ENCODE measurements at places on chromosomes 4 and X.
A peak's percentile ranks its signal among the peaks of the same experiment; 100 is the strongest.

DNA sequence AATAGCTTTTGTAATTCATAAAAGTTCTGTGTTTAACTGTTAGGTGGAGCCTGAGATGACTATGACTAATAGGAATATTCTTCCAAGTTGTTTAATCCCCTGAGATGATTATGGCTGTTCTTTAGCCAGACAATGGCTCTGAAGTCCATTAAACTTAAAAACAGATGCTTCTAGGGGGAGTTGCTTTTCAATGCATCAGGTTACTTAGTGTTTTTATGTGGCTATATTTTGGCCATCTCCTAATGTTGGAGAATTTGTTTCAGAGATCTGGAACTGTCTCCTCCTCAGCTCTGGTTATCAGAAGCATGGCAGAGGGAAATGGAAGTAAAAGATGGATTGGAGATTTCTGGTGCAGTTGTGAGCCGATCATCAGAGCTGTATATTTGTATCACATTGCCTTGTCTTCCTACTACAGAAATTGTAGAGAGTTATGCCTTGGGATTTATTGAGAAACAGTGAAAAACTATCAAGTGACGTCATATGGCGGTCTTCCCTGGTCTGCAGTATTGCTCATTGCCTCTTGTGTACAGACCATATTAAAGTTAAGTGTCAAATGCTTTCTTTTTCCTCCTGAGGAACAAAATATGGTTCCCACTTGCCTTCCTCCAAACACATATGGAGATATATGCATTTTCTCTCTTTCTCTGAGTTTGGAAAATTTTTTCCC is 29.8 kb downstream of the SGMS2 start:
- no peak for DNase-seq

DNA sequence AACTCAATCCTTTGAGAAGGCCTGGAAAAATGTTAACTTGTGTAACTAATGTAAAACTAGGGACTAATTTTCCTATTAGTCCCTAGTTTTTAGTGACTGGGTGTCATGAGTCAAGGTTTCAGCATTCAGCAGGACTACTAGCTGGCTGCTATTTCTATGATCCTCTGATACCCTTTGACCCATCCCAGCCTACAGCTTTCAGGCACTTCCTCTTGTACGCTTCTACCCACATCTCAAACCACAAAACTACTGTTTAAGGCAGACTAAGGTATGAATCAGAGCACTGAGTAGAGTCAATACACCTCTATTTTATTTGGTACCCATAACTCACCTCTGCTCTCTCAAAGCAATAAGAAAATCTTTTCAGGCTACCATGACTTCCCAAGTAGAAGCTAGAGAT is 809.6 kb downstream of the PDHA2 start:
- no peak for DNase-seq

DNA sequence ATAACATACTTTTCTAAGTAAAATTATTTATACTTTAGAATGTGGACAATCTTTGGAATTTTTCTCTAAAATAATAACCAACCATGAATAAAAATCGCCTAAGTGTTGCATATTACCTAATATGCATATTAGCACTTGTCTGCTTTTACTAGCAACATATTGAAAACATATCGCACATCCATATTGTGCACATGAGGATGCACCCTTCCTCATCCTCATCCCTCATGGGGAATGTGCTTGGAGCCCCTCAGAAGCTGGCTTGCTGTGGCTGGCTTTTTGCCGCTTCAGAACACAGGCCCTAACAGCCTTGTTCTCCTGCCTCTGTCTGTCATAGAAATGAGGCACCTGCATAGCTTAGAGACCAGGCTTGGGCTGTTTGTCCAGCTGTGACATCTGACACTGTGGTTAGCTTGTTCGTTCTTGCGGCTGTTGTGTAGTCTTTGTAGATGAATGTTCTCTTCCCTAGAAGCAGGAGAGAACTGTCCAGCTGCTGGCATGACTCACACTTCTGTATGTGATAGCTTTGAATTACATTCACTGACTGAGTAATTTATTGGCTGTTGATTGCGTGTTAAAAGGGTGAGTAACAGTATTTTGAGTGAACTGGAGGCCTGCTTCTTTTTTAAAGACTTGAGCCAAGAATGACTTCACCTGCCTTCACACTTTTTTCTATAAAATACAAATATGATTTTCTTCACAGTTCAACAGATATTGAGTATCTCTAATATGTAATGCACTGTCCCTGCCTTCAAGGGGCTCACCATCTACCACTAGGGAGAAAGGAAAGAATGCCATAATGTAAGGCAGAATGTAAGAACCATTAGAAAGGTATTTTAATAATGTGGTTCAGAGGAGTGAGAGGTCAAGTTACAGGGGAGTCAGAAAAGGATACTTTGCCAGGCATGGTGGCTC is 81.9 kb downstream of the HMGB2 start:
- DNase-seq = peak; percentile 75

GRCh38 chr4:55546506-55546755 is 278 bp downstream of the CLOCK start:
- no peak for DNase-seq

GRCh38 chr4:154082760-154083535 is 294.1 kb upstream of the SFRP2 start:
- no peak for DNase-seq

- DNase-seq = no peak
Observed at GRCh38 chrX:17987783-17988182, 126.7 kb upstream of the RAI2 start.

DNA sequence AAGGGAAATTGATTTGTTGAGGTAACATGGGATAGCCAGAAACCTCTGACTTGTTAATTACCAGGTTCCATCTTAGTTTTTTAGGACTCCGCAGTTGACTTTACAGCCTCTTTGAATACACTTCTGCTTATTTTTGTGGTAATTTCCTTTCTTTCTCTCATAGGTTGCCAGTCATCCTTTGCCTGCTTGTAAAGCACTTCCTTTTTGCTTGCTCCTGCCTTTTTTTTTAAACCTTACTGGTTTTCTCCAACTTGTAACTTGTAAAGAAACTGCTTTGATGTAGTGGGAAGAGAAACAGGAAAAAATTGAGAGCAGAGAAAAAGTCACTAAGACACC is 2.6 kb downstream of the PGK1 start:
- DNase-seq = no peak

DNA sequence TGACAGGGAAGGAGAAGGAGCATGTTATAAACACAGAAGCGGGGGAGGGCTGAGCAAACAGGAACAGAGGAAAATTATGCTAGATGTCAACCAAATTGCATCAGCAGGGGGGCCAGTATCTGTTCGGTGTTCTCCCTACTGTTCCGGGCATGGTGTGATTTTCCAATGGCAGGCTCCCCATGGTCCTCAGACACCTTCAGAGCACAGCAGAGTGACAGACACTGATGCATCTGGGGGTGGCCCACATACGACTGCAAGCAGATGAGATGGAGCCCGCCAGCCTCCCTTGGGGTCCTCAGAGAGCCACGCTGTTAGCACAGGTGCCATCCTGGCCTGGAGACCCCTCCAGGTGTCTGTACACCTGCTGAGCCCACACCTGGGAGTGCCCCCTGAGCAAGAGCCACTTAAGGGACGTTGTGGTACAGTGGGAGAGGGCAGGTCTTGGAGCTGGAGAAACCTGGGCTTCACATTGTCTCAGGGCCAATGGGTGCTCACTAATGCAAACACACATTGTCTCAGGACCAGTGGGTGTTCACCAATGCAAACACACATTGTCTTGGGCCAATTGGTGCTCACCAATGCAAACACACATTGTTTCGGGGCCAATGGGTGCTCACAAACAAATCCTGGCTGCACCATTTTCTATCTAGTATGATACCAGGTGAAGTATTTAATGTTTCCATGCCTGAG is 95.4 kb downstream of the SLC2A9 start:
- DNase-seq = no peak

DNA sequence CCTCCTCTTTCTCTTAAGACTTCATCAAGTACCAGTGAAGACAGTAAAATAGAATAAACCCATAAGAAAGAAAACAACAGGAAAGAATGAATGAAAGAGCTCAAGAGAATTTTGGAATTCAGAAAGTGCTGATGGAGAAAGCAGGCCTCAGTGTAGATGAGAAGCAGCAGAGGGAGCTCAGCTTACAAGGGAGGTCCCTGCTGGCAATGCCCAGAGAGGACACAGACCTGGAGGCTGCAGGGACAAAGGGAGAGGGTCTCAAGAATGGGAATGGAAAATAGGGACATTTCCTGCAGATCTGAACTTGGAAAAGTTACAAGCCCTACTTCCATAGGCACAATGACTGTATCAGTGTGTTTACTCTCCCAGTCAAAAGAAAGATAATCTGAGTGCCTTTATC is 64.5 kb upstream of the MAGEA10 start:
- DNase-seq = no peak

- DNase-seq = no peak
Observed at GRCh38 chrX:30301208-30301607, 8.0 kb downstream of the NR0B1 start.

DNA sequence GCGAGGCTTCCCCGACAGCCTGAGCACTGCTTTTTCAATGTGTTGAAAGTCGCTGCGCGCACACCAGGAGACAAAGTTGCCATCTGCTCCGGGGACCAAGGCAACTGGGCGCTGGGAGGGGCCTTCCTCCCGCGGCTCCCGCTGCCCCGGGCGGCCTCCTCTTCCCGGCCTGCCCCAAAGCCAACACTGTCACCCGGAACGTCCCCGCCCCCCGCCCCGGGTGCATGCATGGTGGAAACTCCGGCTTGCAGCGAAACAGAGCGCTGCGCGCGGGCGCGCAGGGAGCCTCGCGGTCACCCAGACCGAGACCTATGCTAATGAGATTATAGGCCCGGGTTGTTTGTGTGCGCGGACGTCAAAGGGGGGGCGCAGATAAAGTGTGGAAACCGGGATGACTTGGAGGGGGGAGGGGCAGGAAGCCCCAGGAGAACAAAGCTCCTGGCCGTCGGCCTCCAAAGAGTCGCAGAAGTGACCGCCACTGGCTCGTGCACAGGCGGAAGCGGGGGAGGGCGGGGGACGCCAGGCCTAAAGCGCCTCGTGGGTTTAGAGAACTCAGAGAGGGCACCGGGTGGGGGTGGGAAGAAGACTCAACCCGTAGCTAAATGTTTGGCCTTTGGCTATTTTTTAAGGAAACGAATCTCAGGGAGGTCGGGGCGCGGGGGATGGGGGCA is 88.8 kb downstream of the BCOR start:
- DNase-seq = peak; percentile 22

DNA sequence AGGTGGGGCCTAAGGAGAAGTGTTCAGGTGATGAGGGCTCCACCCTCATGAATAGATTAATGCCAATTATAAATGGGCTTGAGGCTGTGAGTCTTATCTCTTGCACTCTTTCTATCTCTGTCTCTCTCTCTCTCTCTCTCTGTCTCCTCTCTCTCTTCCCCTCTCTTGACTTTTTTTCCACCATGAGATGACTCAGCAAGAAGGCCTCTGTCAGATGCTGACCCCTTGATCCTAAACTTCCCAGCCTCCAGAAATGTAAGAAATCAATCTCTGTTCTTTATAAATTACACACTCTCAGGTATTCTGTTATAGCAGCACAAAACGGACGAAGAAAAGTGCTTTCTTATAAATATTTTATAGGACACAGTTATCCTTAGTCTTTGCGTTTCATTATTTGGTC is 184.9 kb upstream of the PCDH7 start:
- no peak for DNase-seq

DNA sequence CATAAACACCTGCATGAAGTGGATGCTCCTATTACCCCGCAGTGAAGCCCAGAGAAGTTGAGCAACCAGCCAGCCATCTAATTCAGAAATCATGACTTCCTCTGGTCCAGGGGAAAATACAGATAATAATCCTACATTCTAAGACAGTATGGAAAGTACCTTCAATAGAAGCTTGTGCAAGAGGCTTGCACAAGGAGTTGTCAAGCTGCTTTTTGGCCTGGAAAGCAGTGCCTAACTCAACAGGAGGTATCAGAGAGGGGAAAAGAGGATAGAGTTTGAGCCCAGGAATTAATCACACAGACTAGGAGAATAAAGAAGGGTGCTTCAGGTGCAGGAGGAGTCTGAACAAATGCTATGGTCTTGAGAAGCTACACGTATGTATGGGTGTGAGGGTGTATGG is 26.7 kb downstream of the TMEM192 start:
- DNase-seq = no peak

GRCh38 chr4:158778712-158779111 is 9.9 kb downstream of the FNIP2 start:
- no peak for DNase-seq

DNA sequence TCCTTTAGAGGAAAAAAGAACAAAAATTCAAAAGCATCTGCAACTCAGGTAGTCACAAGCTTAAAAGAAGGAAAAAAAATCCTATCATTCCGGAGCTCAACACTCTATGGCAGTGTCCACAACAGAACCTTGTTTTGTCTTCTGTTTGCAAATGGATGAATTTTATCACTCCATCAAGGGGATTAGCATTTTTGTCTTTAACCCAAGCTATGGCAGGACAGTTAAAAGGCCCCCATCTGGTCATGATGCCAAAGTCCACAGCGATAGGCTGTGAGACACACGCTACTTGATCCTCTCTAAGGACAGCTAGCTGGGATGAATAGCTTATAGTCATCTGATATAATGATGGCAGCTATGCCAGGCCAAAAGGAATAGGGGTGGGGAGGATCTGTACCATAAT is 16.6 kb downstream of the AMER1 start:
- no peak for DNase-seq

GRCh38 chr4:23125118-23125517 is 432.4 kb downstream of the GBA3 start:
- DNase-seq = no peak

DNA sequence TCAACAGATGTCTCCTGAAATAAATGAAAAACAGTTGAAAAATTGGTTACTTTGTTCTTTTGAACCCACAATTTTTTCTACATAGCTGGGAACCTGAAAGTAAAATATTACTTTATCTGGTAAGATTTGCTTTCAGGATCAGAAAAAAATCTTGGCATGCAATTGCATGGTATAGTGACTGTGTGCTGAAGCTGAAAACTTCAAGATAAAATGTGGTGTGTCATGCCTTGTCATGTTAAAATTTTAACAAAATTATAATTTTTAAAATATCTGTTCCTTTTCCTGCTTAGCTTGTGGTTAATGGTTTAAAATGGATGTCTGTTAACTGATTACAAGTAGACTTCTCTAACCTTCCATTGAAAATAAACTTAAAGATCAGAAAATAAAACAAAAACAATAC is 904.8 kb downstream of the PDHA2 start:
- no peak for DNase-seq

GRCh38 chr4:141132072-141132708 is 1.1 kb downstream of the RNF150 start:
- peak; percentile 39 for DNase-seq

GRCh38 chr4:8879574-8879973 is 7.9 kb upstream of the HMX1 start:
- DNase-seq = no peak

- no peak for DNase-seq
Observed at GRCh38 chrX:100721328-100721727, 10.6 kb downstream of the SYTL4 start.
